ENCODE measurements at places on chromosomes 1 and 21.

DNA sequence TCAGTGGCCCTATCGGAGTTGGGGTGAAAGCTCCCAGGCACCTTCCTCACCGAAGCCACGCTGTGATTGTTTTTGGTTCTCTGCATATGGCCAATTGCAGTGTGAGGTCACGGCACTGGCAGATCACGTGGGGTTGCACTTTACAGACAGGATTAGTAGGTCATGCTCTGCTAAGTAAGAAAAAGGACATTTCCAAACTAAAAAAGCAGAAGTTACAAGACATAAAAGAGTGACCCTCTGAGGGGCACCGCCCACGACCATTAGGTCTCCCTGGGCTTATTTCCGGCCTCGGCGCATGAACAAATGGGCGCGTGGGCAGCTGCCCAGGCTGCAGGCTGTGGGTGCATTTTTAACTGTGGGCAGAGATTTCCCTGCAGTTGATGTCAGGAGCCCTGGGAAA, 2.0 kb downstream of the CAPN9 start:
- DNase-seq = no peak

- DNase-seq = no peak
These were observed 5.9 kb upstream of the AURKAIP1 start for GRCh38 chr1:1380860-1381259.

- DNase-seq = peak; percentile 9
These were observed 13.2 kb downstream of the KRTAP26-1 start for GRCh38 chr21:30306884-30307283.

DNA sequence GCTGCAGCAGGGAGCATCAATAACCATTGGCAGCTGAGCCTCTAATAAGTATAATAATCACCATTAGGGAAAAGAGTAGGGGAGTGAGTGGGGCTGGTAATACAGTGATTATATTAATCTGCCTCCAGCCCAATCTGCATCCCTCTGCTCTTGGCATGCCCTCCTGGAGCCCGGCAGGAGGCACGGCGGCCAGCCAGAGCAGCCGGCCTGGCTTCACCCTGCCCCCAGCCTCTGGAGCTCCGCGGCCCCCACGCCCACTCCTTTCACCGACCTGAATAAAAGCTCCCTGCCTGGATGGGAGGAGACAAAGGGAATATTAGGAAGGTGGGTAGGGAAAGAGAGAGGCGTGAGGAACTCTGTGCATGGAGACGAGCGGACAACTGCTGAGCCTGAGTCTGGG, 28.3 kb downstream of the OPTC start:
- DNase-seq = no peak

DNA sequence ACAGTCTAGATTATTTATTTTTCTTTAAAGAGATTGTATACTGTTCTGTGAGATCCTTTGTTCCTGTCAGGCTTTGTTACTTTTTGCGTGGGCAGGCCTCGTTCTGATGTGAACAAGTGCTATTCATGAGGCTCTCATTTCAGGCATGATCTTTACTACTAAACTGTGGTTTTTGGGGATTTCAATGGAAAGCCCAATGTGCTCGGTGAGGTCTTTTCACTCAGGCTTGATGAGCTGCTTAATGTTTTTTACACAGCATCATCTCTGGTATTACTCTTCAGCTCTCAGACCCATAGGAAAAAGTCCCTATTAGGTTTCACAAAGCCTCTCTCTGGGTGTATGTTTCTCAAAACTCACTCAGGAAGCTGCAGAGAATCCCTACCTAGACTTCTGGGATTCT, 419.4 kb downstream of the GPATCH2 start:
- DNase-seq = no peak

DNA sequence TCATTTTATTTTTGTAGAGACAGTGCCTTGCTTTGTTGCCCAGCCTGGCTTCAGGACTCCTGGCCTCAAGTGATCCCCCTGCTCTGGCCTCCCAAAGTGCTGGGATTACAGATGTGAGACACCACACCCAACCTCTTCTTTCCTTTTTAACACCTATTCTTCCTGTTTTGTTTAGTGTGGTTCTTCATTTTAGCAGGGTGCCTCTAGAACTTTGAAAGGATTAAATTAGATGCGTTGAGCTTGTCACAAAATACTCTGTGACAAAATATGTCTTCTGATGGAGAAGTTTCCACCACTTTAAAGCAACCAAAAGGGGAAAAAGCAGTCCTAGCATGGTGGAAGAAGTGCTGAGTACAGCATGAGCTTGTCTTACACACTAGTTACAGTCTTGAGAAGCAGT, 42.0 kb downstream of the CDC14A start:
- DNase-seq = no peak

GRCh38 chr1:245873883-245874671, 633.0 kb downstream of the SMYD3 start:
- DNase-seq = no peak

GRCh38 chr21:29610779-29611360, 312.1 kb downstream of the BACH1 start:
- DNase-seq = no peak

DNA sequence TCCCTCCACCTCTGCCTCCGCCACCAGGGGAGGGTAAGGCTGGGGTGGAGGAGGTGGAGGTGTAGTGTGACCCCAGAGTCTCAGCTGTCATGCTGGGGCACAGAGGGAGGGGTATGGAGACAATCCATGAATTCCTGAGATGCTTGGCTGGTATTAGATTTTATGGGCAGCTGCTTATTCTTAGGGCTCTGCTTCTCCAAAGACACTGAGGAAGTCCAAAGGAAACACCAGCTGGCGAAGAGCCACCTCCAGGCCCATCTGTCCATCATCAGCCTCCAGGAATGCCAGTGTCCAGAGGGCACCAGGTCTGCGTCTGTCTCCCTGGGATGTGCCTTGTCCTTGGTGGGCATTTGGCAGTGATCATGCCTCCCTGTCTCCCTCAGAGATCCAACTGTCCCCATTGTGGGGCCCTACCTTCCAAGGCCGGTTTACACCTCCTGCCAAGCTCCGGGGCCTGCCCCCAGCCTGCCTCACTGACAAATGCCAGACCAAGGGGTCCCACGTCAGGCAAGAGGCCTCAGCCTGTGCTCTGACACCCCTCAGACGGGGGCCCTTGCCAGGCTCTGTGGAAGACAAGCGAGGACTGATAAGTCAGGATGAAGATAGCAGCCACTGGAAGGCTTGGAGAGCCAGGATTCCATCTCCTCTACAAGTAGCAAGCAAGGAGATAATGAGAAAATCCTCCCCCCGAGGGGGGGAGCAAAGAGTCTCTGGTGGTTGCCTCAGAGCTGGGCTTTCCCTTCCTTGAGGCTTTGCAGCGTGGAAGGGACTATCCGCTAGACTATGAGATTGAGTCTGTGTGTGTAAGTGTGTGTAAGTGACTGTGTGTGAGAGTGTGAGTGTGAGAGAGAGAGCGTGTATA, 1.6 kb downstream of the TNNI1 start:
- DNase-seq = peak; percentile 87

Measured in SJCRH30 (cell line).